ENCODE measurements at places on chromosomes 7 and 10.
A peak's percentile ranks its signal among the peaks of the same experiment; 100 is the strongest.

DNA sequence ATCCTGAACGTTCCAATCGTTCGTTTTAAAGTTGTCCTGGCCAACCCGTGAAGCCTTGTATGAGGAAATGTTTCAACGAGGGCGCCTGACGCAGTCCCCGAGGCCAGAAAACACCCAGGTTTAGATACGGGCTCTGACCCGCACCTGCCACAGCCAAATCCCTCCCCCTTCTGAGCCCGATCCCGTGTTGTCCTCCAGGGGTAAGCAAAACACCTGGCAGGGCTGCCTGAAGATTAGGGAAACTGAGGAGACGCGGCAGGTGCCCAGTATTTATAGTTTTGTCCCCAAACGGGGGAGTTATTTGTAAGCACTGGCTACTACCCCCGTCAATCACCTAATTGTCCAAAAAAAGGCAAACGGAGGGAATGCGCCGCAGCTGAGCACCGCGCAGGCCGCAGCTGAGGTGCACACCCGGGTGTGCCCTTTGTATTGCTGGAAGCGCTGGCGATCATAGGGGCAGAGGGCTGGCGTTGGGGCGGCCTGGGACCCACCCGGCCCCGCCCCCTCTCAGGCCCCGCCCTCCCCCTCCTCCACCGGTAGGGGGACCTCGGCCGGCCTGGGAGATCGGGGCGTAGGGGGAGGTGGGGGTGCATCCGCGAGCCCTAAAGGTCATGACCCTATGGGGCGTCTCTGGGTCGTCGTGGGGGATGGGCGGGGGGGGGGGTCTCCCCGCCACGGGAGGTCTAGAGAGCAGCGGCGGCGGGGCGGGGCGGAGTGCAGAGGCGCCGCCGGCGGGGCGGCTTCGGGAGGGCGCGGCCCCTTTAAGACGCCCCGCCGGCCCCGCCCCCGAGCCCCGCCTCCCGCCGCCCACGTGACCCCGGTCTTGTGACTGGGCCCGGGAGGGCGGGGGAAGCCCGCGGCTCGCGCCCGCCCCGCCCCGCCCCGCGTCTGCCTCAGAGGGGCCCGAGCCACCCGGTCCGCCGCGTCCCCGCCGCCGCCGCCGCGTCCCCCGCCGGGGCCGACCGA is at the start of gene BRI3:
BRI3 (plus strand) TSS at position 896 of the 966 bp plus-strand sequence. CDS start 110 bp downstream, outside the sequence.
- DNase-seq: peak; percentile 91

- DNase-seq: no peak
These were observed 62.0 kb upstream of the EGFR start for GRCh38 chr7:54956865-54957264.

DNA sequence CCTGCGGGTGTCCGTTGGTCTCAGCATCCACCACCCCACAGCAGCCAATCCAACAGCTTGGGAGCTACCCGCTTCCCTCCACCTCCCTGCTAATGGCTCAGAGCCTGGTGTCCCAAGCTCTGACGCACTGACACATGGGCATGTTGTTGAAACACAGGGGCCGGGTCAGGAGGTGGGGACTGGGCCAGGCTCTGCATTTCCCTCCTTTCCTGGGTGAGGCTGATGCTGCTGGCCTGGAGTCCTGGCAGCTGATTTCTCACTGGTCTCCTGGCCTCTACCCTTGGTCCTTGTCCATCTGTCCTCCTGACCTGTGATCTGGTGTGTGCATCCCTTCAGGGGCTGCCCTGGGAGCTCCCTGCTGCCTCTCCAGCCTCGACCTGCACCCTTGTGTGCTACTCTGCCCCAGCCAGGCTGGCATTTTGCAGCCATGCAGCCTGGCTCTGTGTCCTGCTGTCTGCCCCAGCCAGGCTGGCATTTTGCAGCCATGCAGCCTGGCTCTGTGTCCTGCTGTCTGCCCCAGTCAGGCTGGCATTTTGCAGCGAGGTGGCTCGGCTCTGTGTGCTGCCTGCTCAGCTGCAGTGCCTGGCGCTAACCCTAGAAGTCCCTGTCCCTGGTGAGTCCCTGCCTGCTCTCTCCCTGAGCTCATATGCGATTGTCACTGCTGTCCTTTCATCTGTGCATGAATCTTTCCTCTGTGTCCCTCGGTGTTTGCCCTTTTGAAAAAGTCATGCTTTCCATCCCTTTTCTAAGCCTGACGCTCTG is 14.0 kb downstream of the AMZ1 start:
- DNase-seq: no peak

- no peak for DNase-seq
These were observed 292.0 kb upstream of the AOAH start for GRCh38 chr7:37016064-37016878.

DNA sequence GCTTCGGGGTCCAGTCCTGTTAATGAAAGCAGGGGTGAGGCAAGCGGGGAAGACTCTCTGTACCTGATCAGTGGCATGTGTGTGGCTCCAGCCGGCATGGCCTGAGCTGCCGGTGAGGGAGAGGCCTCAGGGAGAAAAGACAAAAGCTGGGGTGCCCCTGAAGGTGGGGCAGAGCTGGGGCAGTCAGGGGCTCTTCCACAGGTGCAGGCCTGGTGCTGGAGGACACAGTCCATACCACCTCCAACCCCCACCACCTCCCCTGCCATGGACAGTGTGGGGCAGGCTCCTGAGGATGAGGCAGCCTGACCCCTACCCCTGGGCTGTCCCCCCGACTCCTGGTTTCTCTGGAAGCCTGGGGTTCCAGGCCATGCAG is 129.5 kb downstream of the LHPP start:
- no peak for DNase-seq

- DNase-seq: no peak
These were observed 263.4 kb downstream of the LRMDA start for GRCh38 chr10:75694790-75695189.

GRCh38 chr7:16189026-16189715 is 232.2 kb downstream of the CRPPA start:
- no peak for DNase-seq

GRCh38 chr10:131086094-131086493 is 225.4 kb downstream of the TCERG1L start:
- no peak for DNase-seq

GRCh38 chr7:3955751-3956696 is 655.0 kb downstream of the SDK1 start:
- DNase-seq: peak; percentile 33

DNA sequence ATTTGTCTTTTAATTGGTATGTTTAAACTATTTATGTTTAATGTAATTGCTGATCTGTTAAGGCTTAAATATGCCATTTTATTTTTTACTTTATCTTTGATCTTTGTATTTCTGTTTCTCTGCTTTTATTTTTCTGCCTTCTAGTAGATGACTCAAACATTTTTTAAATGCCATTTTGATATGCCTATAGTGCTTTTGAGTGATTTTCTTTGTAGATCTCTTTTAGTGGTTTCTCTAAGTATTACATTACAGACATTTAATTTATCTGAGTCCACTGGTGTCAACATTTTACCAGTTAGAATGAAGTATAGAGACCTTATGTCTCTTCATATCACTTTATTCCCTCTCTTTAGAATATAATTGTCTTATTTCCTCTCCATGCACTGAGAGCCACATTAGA is 32.7 kb downstream of the IL6 start:
- DNase-seq: no peak

GRCh38 chr10:84084342-84084741 is 55.0 kb upstream of the GHITM start:
- no peak for DNase-seq
